Epithelial cell of proximal tubule (primary cell): ENCODE measurements at places on chromosomes 7 and 10.

- no peak for DNase-seq
Measured at GRCh38 chr7:32928785-32929298, 28.4 kb upstream of the FKBP9 start.

DNA sequence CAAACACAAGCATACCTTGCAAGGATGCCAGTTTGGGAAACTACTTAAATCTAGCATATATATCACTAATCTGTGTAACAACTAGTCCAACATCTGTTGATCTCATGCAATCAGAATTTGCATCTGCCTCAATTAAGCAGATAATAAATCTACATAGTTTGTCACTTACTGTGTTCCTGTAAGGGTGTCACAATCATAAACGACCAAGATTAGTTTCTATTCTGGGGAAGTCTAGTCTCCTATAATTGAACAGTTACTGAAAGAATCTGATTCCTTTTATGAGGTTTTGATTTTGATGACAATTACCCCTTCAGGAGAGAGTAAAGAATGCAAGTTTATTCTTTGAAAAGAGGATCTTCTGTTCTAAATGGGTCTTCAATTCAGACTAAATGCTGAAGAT, 85.5 kb upstream of the LRRN3 start:
- DNase-seq = no peak

DNA sequence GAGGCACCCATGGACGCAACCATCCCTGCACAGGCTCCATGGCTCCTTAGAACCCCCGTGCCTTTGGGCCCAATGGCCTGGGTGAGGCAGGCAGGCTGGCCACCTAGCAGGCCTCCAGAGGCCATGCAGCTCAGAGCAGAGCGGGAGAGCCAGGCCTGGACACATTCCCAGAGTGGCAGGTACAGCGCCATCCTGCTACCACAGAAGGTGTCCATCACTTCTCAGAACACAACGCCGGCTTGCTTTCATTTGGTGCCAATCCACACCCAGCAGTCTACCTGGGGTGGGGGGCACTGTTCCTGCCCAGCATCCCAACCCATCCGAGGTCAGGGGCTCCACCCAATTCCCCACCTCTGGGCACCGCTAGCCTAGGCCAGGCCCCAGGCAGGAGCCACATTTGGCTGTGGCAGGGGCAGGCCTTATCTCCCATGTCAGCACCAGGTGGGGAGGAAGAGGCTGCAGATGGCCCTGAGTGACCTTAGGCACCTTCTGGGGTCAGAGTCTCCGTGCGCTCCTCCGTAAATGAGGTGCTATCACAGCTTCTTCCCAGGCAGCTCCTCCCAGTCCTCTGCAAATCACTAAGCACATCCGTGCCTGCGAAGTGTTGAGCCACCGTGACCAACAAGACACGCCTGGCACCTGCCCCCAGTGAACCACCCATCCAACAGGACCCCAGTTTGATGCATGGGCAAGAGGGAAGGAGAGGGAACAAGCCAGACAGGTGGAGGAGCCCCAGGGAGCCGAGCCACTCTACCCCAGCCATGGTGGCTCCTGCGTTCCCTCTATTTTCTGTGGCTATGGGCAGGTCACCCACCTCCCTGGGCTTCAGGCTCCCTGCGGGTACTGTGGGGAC, 14.2 kb downstream of the KCNH2 start:
- DNase-seq = no peak

- DNase-seq = no peak
Measured at GRCh38 chr7:78873117-78873516, 580.4 kb downstream of the MAGI2 start.

DNA sequence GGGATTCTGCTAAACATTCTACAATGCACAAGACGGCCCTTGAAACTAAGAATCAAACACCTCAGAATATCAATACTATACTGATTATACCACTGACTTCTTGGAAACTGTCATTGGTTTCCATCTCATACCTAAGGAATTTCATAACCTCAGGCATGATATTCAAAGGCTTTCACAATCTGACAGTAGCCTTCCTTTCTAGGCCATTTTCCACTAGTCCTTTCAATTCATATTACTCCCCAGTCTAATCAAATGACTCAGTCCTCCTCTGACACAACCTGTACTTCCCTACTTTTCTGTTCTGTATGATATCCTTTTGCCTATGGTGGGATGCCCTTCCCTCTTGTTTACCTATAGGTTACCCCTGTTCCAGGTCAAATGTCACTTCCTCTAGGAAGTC, 48.3 kb downstream of the CSTF2T start:
- no peak for DNase-seq

DNA sequence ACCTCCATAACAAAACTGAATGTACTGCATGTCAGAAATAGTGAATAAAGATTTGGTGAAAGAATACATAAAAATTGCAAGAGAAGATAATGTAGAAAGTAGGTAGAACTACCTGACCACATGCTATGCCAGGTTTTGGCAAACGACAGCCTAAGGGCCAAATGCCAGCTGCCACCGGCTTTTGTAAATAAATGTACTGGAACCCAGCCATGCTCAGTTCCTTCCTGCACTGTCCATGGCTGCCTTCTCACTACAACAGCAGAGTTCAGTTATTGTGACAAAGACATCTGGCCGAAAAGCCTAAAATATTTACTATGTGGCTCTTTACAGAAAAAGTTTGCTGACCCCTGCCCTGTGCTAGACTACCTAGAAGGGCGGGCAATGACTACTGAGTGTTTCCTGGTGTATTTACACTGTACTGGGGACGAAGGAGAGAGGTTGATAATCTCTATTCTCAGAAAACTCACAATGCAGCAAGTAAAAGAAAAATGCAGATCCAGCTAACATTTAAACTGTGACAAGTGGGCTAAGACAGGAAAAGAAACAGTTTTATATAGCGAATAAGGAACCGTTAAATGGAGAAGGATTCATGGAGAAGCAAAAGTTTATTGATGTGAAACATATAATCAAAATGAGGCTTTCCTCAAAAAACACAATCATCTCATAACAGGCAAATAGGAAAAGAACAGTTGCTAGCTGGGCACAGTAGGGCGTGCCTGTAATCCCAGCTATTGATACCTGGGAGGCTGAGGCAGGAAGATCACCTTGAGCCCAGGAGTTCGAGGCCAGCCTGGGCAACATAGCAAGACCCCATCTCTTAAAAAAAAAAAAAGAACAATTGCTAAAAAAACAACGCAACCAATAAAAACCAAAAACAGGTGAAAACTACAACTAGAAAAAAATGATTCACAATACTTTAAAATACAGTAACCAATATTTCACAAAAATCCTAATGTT, 13.7 kb downstream of the KIN start:
- DNase-seq = no peak

DNA sequence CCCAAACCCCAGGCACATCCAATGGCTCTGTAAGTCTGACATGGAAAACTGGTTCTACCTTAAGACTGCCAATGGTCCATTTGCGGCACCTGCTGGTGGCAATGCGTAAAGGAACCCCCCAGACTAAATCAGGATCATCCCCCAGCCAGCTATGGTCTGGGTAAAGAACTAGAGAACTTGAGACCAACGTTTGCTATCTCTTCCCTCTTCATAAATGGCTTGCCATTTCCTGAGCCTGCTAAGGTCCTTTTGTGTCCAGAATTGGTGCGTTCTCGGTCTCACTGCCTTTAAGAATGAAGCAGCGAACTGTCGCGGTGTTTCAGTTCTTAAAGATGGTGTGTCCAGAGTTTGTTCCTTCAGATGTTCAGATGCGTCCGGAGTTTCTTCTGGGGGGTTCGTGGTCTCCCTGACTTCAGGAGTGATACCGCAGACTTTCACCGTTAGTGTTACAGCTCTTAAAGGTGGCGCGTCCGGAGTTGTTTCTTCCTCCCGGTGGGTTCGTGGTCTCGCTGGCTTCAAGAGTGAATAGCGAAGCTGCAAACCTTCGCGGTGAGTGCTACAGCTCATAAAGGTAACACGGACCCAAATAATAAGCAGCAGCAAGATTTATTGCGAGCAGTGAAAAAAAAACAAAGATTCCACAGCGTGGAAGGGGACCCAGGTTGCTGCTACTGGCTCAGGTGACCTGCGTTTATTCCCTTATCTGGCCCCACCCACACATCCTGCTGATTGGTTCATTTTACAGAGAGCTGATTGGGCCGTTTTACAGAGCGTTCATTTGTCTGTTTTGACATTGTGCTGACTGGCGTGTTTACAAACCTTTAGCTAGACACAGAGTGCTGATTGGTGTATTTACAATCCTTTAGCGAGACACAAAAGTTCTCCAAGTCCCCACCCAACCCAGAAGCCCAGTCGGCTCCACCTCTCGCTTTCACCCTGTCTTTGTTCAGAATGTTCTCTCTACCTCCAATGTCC, 95.4 kb downstream of the ELMO1 start:
- no peak for DNase-seq

GRCh38 chr7:52705768-52706167, 329.7 kb upstream of the POM121L12 start:
- no peak for DNase-seq

DNA sequence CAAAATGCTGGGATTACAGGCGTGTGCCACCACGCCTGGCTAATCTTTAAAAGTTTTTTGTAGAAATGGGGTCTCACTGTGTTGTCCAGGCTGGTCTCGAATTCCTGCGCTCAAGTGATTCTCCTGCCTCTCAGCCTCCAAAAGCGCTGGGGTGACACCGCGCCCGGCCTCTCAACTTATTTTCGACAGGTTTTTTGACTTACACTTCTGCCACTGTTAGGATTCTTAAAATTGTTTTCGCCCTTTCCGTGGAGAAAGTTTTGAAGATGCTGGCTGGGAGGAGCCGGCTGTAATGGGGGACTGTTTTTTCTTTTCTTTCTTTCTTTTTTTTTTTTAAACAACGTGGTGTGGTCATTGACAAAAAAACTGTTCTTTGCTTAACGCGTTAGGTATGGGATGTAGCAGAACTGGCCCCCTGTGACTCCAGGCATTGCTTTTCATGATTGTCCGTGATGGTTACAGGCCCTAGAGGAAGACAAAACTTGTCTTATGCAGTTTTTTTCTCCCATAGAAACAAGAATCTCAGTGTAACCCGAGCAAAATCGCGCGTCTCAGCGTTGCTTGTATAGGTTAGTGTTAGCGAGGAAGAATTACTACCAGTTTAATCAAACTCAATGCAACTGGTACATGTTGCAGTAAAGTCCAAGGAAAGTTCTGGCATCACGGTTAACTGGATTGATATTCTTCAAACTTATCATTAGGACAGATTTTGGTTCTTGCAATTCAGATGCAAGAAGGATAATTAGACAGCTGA, 72.2 kb downstream of the DAGLB start:
- DNase-seq = no peak

GRCh38 chr7:135536150-135536549, 21.6 kb upstream of the NUP205 start:
- DNase-seq = no peak

DNA sequence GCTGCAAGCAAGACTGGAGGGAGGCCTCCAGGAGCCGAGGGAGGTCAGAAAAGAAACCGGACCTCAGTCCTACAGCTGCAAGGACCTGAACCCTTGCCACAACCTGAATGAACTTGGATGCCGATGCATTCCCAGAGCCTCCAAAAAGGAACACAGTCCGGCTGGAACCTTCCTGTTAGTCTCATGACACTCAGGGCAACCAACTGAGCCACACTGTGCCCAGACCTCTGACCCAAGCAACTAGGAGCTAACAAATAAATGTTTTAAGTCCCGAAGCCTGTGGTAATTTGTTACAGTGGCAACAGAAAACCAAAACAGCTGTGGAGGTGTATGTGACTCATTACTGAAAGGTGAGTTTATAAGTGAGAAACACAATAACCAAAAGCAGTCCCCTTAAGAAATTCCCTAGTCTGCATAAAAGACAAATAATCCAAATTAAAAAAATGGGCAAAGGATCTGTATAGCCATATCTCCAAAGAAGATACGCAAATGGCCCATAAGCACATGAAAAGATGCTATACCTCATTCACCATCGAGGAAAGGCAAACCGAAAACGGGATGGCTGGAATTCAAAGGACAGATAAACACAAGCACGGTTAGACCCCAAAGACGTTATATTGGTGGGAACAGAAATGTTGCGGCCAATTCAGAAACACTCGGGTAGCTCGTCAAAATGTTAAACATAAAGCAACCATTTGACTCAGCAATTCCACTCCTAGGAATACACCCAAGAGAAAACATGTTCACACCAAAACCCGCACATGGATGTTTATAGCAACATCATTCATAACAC, 24.8 kb downstream of the GNA12 start:
- DNase-seq = no peak

GRCh38 chr10:120760253-120760652, 90.9 kb upstream of the WDR11 start:
- no peak for DNase-seq
